Renal cortex interstitium (tissue), 15 donors: ENCODE measurements at places on chromosomes 12 and 14. TPM values are rescaled to one million over a fixed set of nuclear protein-coding genes. Genes with fewer than 3 reads are reported as not detected.

- DNase-seq: no peak
Measured at GRCh38 chr14:92670643-92671366, 77.6 kb downstream of the LGMN start.

CLEC14A gene
- 16.0 TPM for polyA plus RNA-seq

GRCh38 chr12:118682656-118683055, 298.7 kb upstream of the SRRM4 start:
- DNase-seq: no peak

SMCO3 gene
- polyA plus RNA-seq: 2.2 TPM

OTX2 gene
- polyA plus RNA-seq: not detected

PRB2 gene
- 0.30 TPM for polyA plus RNA-seq
